CD4-positive, alpha-beta T cell treated with Interferon gamma for 1 hour (primary cell): ENCODE measurements at places on chromosomes 2 and 18.

DNA sequence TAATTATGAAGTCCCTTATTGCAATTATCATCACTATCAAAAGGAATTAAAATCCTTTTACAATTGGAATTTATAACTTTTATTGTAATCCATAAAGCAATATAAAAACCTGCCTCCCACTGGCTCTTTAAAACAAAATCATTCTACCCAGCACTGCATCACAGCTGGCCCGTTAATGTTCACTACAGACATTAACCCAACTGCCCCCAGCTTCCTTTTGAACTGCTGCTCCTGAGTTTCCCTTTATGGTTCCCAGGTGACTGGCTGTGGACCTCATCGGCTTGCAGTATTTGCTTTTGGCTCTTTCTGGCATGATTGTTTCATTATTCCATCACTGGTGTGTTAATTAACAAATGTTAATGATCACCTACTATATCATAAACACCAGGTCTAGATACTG, 535.6 kb downstream of the THSD7B start:
- no peak for DNase-seq

GRCh38 chr18:38900031-38900430, 1334.4 kb upstream of the CELF4 start:
- DNase-seq: no peak

DNA sequence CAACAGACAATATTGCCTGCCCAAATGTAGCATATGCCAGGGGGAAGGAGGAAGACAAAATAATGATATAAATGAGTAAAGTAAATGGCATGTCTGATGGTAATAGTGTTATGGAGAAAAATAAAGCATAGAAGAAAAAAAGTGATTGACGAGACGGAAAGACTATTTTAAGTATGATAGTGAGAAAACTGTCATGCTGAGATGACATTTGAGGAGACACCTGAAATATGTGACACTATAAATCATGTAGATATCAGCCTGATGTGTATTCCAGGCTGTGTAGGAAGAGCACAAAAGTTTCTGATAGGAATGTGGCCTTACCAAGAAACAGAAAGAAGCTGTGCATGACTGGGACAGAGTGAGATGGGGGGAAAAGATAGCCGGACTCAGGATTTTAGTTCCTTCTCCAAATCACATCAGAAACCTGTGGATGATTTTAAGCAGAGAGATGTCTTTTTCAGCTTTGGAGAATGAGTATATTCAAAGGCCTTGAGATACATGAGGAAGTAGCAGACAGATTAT, 387.3 kb upstream of the SYT4 start:
- no peak for DNase-seq

- no peak for DNase-seq
Measured at GRCh38 chr2:76450024-76450475, 739.3 kb upstream of the GCFC2 start.

GRCh38 chr2:36562973-36563532, 34.9 kb downstream of the FEZ2 start:
- DNase-seq: no peak
